ENCODE measurements at places on chromosomes 16 and 17.

DNA sequence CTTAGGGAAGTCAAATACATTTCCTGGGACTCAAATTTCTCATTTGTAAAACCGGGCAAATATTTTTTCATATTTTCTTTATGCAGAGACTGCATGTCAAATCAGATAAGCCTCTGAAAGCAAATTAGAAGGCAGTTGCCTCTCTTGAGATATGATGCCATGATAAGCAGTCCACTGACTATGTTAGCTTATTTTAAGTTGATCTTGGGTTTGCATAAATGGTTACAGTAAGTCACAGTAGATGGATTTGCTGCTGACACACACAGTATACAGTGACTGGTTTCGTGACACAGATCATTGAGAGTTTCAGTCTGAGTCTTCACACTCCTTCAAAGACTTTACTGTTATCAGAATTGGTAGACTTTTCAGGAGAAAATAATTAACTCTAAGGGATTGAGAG lies 927.6 kb upstream of the CDH8 start:
- DNase-seq = no peak

DNA sequence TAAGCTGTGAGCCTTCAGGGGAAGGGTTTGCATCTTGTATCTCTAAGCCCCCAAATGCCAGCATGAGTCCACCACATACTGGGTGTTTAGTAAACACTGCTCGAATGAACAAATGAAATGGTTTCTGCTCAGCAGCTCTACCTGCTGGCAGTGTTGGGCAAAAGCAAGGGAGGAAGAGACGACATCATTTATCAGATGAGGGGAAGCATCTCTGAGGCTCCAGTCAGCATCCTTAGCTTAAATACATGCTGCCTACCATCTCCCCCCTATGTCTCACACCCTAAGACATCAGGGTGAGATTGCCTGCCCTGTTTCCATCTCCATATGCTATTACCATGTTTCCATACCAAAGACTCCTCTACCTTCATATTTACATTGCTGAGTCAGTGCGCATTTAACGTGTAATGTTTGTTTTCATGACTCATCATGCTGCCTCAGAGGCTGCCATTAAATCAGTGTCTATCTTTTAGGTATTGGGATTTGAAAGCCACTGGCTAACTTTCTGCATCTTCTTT lies 379.8 kb downstream of the UTP18 start:
- peak; percentile 55 for DNase-seq

DNA sequence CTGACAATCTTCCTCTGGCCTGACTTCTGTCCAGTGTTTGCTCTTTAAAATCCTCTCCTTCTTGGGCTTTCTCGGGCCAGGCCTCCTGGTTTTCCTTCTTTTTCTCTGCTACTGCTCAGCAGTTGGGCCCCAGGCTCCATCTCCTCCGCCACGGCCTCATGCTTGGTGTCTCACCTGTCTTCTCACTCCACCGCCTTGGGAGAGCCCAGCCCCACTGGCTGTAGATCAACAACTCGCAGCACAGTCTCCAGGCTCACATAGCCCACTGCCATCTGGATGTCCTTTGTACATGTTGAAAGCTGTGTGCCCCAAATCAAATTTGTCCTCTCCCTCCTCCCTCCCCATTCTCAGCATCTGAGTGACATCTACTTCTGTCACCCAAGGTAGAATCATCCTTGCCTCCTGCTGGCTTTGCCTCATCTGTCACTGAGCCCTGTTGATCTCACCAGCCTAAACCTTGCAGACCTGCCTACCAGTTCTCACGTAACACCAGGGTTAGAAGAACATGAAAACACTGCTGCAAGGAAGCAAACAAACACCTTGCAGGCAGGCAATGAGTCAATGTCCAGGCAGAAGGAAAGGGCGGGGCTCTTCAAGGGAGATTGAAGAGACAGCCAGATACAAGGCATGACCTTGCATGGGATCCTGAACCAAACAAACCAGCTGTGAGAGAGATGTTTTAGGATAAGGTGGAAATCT lies 103.2 kb upstream of the SMURF2 start:
- no peak for DNase-seq

GRCh38 chr16:84823484-84823883 lies 3.7 kb downstream of the CRISPLD2 start:
- no peak for DNase-seq

DNA sequence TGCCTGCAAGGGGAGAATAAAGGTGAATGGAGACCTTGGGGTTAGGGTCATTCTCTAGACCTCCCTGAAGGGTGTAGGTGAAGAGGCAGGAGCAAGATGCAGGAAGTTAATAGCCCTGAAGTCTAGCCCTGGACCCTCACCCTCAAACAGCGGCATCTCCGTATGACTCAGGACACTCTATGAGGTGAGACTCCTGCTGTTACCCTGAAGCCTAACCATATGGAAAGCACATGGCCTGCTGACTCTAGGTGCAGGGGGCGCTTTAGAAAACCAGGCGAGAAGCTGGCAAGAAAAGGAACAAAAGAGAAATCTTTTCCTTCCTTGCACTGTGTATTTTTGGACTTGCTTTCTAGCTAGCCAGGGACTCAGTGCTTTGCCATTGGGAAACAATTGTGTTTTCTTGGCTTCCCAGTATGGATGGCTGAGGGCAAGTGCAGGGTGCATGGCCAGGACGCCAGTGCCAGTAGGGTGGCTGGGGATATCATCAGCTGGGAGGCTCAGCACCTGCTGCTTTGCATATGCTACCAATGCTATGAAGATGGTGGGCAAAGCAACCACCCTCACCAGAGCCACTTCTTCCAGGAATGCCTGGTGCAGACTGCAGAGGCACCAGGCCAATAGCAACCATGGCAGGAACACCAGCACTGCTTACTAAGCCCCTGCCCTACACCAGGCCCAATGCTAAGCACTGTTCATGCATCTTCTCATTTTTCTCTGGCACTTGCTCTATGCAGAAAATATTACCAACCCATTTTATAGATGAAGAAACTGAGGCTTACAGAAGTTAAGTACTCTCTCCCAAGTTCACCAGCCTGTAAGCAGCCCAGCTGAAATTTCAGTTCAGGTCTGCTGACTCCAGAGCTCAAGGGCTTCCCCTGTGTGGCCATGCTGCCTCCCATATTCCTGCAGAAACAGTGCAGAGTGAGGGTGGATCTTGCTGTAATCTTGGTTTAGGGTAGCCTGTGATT lies 425.1 kb downstream of the SLC39A11 start:
- no peak for DNase-seq

- DNase-seq = peak; percentile 8
These were observed 458.0 kb upstream of the ASIC2 start for GRCh38 chr17:33750943-33751701.

DNA sequence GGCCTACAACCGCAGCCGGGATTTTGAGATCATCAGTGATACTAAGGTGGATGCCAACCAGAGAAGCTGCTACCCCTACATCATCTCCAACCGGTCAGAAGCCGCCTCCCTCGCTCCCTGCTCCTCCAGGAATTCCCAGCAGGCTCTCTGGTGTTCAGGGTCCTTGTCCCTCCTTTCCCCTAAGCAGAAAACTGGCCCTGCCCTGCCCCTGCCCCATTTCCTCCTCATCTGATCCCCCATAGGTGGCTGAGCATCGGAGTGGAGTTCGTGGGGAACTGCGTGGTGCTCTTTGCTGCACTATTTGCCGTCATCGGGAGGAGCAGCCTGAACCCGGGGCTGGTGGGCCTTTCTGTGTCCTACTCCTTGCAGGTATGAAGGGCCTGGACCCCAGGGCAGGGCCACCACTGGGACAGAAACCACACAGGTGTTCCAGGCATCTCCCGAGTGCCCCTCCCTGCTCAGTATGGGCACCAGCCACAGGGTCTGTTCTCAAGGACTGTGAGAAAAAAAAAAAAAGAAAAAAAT lies 29.8 kb downstream of the ANKRD40 start:
- no peak for DNase-seq

DNA sequence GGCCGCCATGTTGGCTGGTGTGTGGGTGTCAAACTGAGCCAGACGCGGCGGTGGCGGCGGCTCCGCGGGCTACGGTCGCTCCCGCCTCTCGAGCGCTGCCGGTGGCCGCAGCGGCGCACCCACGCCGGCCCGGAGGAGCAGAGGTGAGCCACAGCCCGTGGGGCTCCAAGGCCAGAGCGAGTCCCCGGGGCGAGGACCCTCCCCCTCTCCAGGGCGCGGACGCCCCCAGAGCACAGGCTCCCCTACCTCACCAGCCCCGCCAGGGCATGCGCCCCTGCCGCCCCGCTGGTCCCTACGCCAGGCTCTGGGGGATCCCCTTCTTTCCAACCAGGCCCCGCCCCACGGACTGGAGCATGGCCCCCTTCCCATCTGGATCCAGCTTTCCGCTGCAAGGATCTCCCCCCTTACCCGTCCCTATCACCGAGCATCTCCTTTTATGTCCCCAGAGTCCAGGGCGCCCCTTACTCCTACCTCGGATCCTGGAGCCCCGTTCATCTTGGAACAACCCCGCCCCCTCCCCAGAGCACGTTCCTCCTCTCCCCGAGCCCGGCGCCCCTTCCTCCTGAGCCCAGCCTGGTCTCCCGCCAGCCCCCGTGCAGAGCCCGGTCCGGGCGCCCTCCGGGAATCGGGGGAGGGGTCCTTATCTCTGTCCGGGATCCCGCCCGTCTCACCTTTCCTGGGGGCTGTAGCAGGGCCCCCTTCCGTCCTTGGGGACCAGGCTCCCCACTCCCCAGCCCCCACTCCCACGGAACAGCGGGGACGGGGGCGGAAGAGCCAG lies 412 bp downstream of the EPN2 start:
- no peak for DNase-seq

DNA sequence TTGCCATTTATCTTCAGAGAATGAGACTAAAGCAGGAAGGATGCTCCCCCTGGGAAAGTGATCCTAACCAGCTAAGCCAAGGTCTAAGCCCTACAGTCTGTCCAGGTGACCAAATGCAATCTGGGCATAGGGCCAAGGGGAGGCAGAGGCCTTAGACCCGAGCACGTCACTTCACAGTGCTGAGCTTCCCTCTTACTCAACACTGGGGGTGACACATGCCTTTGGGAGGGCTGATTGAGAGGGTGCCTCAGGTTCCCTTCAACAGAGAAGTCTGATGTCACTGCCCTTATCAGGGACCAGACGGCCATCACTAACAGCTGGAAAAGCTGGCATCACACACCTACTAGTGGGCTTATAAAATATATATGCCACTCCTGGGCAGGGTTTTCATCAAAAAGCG lies 4.0 kb downstream of the CIAO2B start:
- no peak for DNase-seq

- no peak for DNase-seq
These were observed 3.0 kb upstream of the ADAMTS18 start for GRCh38 chr16:77437859-77438258.

DNA sequence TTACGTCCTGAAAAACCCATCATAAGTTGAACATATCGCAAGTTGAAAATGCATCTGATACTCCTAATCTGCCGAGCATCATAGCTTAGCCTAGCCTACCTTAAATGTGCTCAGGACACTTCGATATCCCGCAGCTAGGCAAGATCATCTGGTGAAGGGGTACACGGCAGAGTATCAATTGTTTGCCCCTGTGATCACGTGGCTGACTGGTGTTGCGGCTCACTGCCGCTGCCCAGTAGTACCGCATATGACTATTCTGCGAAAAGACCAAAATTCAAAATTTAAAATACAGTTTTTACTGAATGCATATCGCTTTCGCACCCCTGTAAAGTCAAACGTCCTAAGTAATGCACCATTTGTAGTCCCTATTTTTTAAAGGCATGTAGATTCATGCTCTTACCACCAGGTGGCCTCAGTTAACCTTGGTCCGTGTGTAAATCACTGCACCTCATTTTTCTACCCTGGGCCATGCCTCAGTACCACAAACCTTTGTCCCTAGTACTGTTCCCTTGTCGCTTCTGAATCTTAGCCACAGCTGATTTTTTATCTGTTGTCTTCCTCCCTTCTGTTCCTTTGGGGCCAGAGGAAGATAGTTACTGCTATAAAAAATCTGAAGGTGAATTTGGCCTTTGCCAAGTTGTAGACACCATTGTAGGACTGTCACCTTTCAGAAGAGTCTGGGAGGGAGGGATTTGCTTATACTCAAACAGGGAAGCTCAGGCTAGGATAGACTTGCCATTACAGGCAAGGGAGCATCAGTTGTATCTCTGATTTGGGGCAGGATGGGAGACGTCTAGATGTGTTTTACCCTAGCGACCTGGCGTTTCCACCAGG lies 34.4 kb downstream of the WWP2 start:
- peak; percentile 8 for DNase-seq

DNA sequence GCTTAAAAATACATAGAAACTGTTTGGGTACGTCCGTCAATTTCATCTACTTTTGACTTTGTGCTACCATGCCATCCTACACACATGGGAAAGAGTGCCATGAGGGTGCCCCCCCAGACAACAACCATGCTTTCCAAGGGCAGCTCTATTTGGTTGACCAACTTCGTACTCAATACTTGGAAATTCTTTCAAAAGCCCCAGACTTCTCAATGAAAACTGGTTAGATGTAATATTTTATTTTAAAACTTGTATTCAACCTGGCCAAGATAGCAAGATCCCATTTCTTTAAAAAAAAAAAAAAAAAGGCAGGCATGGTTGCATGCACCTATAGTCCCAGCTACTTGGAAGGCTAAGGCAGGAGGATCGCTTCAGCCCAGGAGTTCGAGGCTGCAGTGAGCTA lies 98.4 kb downstream of the PARN start:
- DNase-seq = no peak

DNA sequence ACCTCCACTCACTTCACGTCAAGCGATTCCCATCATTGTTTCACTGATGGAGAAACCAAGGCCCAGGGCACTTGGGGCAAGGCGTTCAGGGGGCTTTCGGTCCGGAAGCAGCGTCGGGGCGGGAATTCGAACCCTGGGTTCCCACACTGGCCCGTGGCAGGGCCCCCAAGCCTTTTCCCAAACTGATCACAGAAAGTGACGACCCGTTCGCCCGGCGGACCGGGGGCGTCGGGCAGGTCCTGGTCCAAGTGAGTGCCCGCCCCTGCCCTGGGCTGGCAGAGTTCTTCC lies 856 bp upstream of the MON1B start:
- no peak for DNase-seq

- no peak for DNase-seq
These were observed 68.0 kb downstream of the AKAP1 start for GRCh38 chr17:57152967-57153528.

DNA sequence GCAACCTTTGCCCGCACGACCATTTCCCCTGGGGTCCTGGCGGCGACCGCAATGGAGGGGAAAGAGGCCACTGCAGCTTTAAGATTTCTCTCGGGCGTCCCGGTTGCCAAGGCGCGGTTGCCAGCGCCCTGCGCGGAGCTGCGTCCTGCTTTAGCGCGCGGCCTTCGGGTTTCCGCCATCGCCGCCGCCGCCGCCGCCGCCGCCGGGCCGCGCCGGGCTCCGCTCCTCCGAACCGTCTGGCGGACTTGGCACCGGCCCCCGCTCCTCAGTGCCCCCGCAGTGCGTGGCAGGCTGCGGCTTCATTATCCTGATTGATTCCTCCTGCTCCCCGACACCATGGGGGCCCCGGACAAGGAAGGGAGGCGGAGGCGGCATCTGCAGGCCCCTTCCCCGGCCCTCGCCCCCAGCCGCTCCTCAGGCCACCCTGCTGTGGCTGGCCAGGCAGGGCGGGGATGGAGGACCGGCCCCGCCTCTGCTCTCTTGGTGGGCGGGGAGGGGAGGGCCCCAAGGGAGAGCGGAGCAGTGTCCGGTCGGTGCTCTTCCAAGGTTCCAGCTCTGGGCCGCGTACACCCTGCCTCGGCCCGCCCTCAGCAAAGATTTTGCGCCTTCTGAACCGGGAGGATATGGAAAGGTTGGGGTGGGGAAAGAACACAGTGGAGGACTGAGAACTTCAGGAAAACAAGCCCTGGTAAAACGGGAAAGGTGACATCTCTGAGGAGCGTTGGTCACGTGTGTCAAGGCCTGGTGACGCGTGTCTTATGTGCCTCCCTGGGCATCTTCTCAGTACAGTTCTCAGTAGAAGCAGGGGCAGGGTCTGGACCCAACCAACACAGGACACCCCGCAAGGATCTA lies 34.0 kb downstream of the NEUROD2 start:
- no peak for DNase-seq

GRCh38 chr17:71461498-71462169 lies 659.2 kb upstream of the SOX9 start:
- DNase-seq = no peak
